ENCODE measurements at places on chromosomes 6 and 20. TPM values are rescaled to one million over a fixed set of nuclear protein-coding genes. Genes with fewer than 3 reads are reported as not detected.

The SOX4 gene
- total RNA-seq: 0.83 TPM

The STMND1 gene
- not detected for total RNA-seq

GRCh38 chr6:91442342-91442741 is 855.5 kb upstream of the MAP3K7 start:
- no peaks in the 10 kb centered on the region for H3K4me1 ChIP-seq
- no peak for DNase-seq
- H3K27ac ChIP-seq: no peak overlapping the region
- no peak overlapping the region for H3K4me3 ChIP-seq

The MOG gene
- not detected for total RNA-seq

GRCh38 chr20:9574181-9574580 is 59.8 kb downstream of the LAMP5 start:
- no peaks in the 10 kb centered on the region for H3K27me3 ChIP-seq
- H3K27ac ChIP-seq: no peak overlapping the region
- no peaks in the 10 kb centered on the region for H3K36me3 ChIP-seq
- DNase-seq: no peak
- no peak overlapping the region for H3K4me3 ChIP-seq

The CCR6 gene
- total RNA-seq: 3.8 TPM

DNA sequence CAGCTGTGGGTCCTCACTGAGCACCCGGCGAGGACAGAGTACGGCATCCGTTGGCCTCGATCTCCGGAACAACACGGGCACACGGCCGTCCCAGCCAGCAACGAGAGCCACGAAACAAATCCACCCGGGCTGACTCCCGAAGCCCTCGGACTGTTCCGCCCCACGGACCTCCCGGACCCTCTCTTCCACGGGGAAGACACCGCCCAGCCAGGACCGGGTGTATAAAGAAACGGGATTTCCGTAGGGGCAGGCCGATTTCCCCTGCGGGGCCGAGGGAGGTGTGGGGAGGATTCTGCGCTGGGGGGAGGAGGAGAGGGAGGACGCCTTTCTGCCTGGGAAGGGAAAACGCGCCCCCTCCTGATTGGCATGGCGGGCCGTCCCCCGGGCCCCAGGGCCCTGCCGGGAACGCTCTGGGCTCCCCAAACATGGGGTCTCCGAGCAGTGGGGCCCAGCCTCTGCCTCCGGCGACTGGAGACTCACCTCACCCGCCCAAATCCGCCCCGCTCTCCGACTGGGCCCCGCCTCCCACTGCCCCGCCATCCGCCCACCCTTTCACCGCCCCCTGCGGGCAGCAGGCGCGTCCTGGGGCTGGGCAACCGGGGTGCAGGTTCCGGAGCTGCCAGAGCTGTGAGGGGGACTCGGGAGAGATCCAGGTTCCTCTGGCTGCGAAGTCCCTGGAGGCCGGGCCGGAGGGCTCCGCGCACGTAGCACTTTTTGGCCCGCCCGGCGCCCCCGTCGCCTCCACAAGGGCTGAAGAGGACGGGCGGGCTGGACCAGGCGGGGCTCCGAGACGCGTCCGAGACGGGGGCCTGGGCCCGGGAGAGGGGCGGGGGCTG is 679 bp upstream of the PPDPF start:
- peaks cover 10% of the 10 kb centered on the region for H3K27me3 ChIP-seq
- H3K4me1 ChIP-seq: peaks cover 9% of the 10 kb centered on the region
- H3K4me3 ChIP-seq: peak overlapping the region; percentile 77
- DNase-seq: peak; percentile 80
- peaks cover 29% of the 10 kb centered on the region for H3K36me3 ChIP-seq

DNA sequence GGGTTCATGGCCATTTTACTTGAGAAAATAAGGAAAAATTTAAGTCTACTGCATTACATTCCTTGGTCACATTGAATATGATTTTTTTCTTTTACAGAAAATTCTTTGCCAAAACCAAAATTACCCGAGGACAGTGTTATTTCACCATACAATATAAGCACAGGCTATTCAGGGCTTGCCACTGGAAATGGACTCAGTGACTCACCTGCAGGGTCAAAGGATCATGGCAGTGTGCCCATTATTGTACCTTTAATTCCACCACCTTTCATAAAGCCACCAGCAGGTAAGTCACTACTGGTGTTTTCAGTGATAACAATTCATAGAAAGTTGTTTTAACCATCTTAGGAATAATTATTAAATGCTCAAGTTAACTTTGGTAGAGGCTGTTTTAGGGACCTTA is 16.2 kb downstream of the SOBP start:
- no peak overlapping the region for H3K4me3 ChIP-seq
- H3K27ac ChIP-seq: no peak overlapping the region
- no peaks in the 10 kb centered on the region for H3K36me3 ChIP-seq

The OR2B2 gene
- not detected for total RNA-seq

DNA sequence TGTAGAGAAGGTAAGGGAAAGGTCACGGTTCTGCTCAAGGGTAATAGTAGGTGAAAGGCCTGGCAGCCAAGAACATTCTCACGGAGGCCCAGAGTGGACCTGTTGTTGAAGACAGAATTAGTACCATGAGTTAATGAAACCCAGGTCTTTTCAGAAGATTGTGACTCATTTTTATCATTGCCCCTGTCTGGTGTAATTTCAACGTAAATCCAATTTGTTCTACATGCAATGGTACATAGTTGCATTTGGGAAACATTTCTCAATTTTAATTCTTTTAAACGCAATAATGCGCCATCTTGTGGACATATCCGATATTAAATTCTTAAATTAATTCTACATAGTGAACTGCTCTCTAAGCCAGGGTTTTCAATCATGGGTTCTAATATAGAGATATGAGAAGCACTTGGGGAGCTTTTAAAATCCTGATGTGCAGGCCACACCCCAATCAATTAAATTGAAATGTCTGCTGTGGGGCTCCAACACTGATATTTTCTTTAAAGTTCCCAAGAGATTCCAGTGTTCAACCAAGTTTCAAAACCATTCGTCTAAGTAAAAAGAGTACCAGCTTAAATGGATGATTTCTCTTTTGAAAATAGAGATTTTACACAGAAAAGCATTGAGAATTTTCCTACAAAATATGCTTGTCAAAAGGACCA is 257.4 kb downstream of the PLCB1 start:
- DNase-seq: no peak
- peaks cover 6% of the 10 kb centered on the region for H3K4me1 ChIP-seq
- H3K36me3 ChIP-seq: no peaks in the 10 kb centered on the region
- H3K27me3 ChIP-seq: peaks cover 3% of the 10 kb centered on the region
- H3K4me3 ChIP-seq: no peak overlapping the region
- H3K27ac ChIP-seq: no peak overlapping the region

The SHLD1 gene
- total RNA-seq: 7.0 TPM

DNA sequence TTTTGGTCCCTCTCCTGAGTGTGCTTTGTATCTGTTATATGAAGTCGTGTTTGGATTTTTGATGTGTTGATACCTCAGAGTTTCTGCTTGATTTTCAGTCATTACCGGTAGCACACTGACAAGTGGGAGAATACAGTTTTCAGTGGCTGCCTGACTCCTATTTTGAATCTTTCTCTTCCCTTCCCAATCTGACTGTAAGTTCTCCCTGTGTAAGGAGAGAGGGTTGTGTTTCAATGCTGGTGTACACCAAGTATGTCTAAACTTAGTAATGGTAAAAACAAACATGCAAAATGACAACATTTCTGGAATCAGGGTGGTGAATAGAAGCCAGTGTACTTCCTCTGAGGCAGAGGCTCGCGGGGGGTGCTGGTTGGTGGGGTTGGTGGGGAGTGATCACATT is 103.4 kb downstream of the HIVEP1 start:
- H3K4me3 ChIP-seq: no peak overlapping the region
- H3K27ac ChIP-seq: no peak overlapping the region
- peaks cover 65% of the 10 kb centered on the region for H3K4me1 ChIP-seq
- peaks cover 55% of the 10 kb centered on the region for H3K36me3 ChIP-seq

DNA sequence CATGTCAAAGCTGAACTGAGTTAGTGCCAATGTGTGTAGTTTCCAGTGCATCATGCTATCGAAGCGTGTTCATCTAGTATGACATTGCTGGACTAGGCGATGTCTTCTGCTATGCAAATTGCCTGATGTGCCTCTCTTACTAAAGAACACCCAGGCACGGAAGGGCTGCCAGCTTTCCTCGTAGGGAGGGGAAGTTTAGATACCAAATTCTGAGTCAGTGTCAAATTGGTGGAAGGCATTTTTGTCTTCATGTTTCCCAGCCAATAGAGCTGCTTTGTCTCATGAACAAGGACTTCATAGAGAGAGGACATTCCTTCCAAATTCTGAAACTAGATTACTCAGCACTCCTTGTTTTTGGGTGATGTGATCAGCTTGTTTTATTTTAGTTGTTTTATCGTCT is 320.1 kb downstream of the BTBD3 start:
- no peak overlapping the region for H3K4me3 ChIP-seq
- DNase-seq: no peak
- no peak overlapping the region for H3K27ac ChIP-seq
- H3K4me1 ChIP-seq: no peaks in the 10 kb centered on the region
- no peaks in the 10 kb centered on the region for H3K27me3 ChIP-seq

- H3K4me3 ChIP-seq: no peak overlapping the region
- H3K36me3 ChIP-seq: no peaks in the 10 kb centered on the region
- no peak for DNase-seq
- peaks cover 2% of the 10 kb centered on the region for H3K27me3 ChIP-seq
- H3K4me1 ChIP-seq: no peaks in the 10 kb centered on the region
- H3K27ac ChIP-seq: no peak overlapping the region
Observed at GRCh38 chr6:104973404-104973803, 16.5 kb downstream of the LIN28B start.

DNA sequence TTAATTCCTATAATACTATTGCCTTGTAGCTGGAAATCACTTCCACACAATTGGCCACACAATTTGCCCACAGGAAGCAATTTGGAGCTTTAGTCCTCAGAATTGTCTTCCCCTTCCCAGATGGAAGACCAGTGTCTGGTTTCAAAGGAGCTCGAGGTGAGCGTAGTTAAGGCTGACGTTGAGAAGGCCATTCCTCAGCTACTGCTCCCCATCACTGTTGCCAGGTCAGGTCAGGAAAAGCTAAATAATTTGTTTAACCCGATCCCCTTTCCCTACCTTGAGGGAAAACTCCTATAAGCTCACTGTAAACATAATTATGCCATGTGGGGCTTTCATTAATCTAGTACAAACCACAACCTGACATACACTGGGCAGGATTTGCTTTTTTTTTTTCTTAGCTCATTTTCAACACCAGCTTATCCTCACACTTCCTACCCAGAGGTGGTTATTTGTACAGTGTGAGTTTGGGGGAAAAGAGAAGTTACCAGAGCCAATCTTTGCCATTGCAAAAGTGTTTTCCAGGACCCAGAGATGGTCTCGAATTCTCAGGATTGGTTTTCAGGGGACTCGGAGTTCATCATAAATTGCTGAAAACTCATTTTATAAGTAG is 242.7 kb downstream of the CLIC5 start:
- DNase-seq: no peak
- H3K36me3 ChIP-seq: no peaks in the 10 kb centered on the region
- peaks cover 3% of the 10 kb centered on the region for H3K27me3 ChIP-seq
- H3K27ac ChIP-seq: no peak overlapping the region
- no peaks in the 10 kb centered on the region for H3K4me1 ChIP-seq
- no peak overlapping the region for H3K4me3 ChIP-seq

- H3K4me3 ChIP-seq: no peak overlapping the region
- peak overlapping the region; percentile 31 for H3K27ac ChIP-seq
- peaks cover 25% of the 10 kb centered on the region for H3K36me3 ChIP-seq
- DNase-seq: no peak
Observed at GRCh38 chr6:37369321-37370201, 15.8 kb downstream of the RNF8 start.

GRCh38 chr6:38367231-38367630 is 272.5 kb downstream of the BTBD9 start:
- H3K36me3 ChIP-seq: no peaks in the 10 kb centered on the region
- no peak overlapping the region for H3K27ac ChIP-seq
- no peak for DNase-seq
- H3K4me1 ChIP-seq: no peaks in the 10 kb centered on the region
- no peak overlapping the region for H3K4me3 ChIP-seq

The OXT gene
- not detected for total RNA-seq

GRCh38 chr6:123551939-123552707 is 84.6 kb downstream of the TRDN start:
- no peaks in the 10 kb centered on the region for H3K27me3 ChIP-seq
- no peak overlapping the region for H3K27ac ChIP-seq
- no peaks in the 10 kb centered on the region for H3K4me1 ChIP-seq
- no peak overlapping the region for H3K4me3 ChIP-seq
- H3K36me3 ChIP-seq: no peaks in the 10 kb centered on the region
- no peak for DNase-seq

DNA sequence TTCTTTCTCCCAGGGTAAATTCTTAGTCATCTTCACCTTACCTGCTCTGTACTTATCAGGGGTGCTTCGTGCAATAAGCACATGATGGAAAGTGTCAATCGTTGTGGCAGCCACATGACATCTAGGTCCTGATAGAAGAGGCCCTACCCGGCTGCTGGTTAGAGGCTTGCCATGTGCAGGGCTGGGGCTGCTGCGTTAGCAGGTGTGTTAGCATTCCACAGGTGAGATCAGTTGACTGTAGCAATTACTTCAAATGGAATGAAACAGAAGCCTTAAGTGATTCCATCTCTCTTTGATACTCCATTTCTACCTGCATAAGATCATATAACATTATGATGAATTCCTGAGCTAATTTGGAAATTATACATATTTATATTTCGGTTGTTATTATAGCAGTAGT is 127.0 kb downstream of the UST start:
- H3K36me3 ChIP-seq: no peaks in the 10 kb centered on the region
- no peak overlapping the region for H3K4me3 ChIP-seq

The PAQR8 gene
- total RNA-seq: 23.0 TPM

GRCh38 chr6:139800837-139801236 is 426.4 kb upstream of the CITED2 start:
- no peaks in the 10 kb centered on the region for H3K4me1 ChIP-seq
- DNase-seq: no peak
- no peaks in the 10 kb centered on the region for H3K36me3 ChIP-seq
- H3K4me3 ChIP-seq: no peak overlapping the region
- no peaks in the 10 kb centered on the region for H3K27me3 ChIP-seq
- H3K27ac ChIP-seq: no peak overlapping the region

The DCDC2 gene
- total RNA-seq: not detected

The POM121L2 gene
- not detected for total RNA-seq

DNA sequence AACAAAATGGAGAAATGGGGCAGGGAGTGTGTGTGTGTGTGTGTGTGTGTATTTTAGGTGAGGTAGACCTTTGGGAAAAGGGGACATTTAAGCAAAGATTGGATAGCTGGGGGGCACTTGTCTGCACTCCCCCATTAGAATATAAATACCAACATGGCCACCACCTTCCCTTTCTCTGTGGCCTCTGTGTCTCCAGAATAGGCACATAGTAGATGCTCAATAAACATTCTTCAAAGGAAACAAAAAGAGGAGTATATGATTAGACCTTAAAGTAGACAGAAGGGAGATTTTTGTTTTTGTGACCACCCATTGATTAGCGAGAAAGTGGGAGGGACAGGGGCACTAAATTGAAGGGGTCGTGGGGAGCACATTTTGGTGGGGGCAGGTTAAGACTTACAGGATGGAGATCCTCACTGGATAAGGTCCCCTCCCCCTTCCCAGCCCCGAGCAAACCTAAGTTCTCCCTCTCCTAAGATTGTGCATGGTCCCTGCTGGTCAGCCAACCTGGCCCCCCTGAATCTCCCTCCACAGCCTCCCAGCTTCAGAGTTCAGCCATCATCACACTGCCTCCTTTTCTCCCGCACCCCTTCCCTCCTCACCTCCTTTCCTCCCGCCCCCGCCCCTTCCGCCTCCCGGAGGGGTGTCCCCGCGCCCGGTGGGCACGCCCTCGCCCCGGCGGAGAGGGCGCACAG is 514 bp upstream of the TSHZ2 start:
- no peak for DNase-seq
- H3K4me3 ChIP-seq: peak overlapping the region; percentile 23
- peaks cover 48% of the 10 kb centered on the region for H3K27me3 ChIP-seq
- H3K27ac ChIP-seq: no peak overlapping the region
- peaks cover 6% of the 10 kb centered on the region for H3K4me1 ChIP-seq
